ENCODE measurements at places on chromosomes 6 and 20.

GRCh38 chr20:16975682-16976081, 227.5 kb downstream of the OTOR start:
- DNase-seq, result no peak

- no peak for DNase-seq
Measured at GRCh38 chr6:107868867-107869611, 44.9 kb upstream of the SCML4 start.

GRCh38 chr6:67231092-67231491, 1404.0 kb upstream of the ADGRB3 start:
- DNase-seq, result no peak

DNA sequence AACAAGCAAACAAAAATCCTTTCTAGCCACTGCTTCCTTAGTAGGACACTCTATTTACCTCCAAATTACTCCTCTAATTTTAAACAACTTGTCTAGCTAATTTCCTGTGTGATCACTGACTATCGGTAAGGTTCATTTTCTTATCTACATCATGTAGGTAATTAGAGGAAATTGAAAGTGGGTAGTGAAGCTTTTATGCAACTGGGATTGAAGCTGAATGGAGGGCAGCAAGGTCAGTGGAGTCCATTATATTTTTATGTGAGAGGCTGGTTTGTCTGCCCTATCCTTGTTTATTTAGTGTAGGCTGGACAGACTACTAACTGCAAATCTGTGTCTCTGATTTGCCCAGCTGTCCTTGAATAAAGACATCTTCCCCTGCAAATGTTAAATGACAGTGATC, 88.5 kb upstream of the SIM1 start:
- DNase-seq, result no peak

DNA sequence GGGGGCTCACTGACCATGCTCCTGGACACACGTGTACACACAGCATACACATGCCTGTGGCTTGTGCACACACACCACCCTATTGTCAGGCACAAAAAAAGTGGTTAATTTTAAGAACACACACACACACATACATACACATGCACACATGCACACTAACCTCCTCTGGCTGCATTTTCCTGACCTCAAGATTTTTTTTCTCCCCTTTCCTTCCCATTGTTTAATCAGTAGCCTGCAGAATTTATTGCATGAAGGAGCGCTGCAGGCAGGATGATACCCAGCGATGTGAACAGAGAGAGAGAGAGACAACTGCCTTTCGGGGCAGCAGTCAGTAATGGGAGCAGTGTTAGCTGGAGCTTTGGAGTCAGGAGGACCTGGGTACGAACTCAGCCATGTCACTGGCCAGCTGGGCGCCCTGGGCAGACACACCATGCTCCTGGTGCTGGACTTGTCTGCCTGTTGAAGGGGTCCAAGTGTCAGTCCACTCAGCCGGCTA, 990 bp upstream of the TRAF3IP2 start:
- no peak for DNase-seq

DNA sequence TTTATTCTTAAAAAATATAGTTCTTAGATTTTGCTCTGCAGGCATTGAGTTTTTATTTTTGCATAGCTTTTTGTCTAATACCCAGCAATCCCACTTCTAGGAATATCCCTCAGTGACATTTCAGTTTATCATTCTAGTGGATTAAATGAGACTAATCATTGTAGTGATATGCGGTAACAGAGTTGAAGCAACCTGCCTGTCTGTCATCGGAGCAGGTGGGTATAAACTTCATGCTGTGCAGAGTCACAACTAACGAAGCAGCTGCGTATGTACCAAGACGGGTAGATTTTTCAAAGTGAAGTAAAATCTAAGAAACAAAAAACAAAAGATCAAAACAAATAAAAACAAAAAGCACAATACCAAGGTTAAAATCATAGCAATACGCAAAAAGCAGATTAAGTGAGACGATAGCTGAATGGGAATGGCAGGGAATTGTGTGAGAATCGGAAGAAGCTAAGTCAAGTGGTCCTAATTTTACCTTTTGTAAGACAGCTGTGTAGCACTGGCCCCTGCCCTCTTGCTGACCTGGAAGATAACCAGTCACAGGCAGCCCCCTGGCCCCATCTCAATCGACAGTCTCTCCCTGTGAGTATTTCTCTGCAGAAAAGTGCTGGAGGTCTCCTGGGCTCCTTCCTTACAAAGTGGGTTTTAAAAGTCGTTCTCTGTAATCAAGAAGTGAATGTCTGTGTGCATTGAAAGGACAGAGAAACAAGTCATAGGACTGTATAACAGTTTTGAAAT, 169.2 kb downstream of the OR2B2 start:
- DNase-seq, result no peak

DNA sequence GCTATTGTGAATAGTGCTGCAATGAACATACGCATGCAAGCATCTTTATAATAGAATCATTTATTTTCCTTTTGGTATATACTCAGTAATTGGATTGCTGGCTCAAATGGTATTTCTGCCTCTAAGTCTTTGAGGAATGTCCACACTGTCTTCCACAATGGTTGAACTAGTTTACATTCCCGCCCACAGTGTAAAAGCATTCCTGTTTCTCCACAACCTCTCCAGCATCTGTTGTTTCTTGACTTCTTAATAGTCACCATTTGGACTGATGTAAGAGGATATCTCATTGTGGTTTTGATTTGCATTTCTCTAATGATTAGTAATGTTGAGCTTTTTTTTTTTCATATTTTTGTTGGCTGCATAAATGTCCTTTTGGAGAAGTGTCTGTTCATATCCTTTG, 208.7 kb downstream of the PHF3 start:
- DNase-seq, result no peak

- DNase-seq, result no peak
Measured at GRCh38 chr6:42372699-42373098, 79.0 kb downstream of the TRERF1 start.

GRCh38 chr6:151440498-151440897, 11.4 kb downstream of the RMND1 start:
- DNase-seq, result no peak

- no peak for DNase-seq
Measured at GRCh38 chr6:157830354-157831017, 7.4 kb downstream of the SNX9 start.

DNA sequence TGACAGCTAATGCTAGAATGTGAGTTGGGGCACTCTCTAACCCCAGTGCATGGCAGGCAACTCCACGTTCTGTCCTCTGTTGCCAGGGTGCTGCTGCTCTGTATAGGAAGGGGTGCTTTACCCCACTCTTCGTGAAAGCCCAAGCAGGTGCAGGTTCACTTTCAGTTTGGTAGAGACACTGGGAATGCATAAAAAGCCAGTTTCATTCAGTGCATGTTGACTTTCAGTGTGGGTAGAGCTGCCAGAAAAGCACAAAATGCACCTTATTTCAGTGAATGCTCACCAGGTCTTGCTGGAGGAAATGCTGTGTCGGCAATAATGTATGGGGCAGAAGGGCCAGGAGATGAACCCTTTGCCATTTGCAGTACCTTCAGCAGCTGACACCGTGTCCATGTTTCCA, 62.1 kb upstream of the ADGRB3 start:
- DNase-seq, result no peak

- DNase-seq, result no peak
Measured at GRCh38 chr6:21999741-22000140, 297.1 kb downstream of the PRL start.

DNA sequence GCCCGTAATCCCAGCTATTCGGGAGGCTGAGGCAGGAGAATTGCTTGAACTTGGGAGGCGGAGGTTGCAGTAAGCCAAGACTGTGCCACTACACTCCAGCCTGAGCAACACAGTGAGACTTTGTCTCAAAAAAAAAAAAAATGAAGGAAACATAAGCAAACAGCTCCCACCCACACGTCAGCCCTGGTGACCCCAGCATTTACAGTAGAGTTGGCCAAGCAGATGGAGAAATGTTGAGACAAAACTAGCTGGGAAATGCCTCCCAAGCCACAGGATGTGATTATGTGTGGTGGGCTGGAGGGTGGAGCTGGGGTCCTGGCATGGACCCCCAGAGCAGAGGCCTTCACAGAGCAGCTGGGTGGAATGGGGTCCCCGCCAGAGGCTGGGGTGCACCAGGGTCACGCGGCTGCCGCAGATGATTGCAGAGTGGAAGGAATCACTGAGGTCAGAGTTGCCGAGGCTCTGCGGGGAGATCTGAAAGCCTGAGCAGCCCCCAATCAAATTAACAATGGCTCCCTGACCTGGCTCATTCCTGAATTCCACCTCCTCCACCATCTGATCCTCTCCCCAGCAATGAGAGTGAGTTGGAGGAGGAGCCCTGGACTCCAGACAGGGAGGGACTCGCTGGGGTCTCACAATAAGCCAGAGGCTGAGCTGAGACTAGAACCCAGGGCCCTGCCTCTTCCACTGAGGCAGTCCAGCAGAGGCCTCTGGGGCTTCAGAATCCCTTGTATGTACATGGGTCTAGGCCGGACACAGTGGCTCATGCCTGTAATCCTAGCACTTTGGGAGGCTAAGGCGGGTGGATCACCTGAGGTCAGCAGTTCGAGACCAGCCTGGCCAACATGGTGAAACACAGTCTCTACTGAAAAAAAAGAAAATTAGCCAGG, 34.7 kb upstream of the TGM2 start:
- DNase-seq, result no peak

- DNase-seq, result no peak
Measured at GRCh38 chr6:1516742-1517520, 92.8 kb upstream of the FOXC1 start.

DNA sequence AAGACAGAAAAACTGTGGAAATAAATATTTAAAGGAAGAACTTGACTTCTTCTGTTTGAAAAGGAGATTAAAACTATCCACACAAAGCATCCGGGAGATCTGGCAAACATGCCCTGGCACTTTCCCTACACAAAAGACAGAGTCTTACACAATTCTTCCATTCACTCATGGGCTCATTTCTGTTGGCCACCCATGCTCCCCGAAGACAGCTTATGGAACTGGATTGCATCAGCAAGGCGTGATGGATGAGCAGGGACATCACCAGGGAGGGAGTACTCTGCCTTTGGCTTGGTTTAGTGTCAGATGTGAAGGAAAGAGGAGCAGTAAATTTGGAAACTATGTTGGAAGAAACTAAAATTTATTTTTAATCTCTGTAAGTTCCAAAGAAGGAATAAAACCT, 379.3 kb downstream of the CD109 start:
- no peak for DNase-seq

DNA sequence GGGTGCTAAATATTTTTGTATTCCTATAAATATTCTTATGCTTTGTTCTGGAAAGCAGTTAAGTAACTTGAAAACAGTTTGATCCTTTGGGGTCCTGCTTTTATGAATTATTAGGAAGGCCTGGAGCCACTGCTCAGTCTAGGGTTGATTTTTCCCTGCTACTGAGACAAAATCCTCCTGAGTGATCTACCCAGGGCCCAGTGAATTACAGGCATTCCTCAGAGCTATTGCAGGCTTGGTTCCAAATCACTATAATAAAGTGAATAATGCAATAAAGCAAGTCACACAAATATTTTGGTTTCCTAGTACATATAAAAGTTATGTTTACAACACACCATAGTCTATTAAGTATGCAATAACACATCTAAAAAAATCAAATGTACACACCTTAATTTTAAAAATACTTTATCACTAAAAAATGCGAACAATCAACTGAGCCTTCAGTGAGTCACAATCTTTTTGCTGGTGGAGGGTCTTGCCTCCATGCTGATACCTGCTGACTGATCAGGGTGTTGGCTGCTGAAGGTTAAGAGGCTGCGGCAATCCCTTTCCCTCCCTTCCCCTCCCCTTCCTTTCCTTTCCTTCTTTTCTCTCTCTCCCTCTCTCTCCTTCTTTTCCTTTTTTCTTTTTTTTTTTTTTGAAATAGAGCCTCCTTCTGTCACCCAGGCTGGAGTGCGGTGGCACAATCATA, 43.0 kb downstream of the DNAAF9 start:
- DNase-seq, result no peak

- no peak for DNase-seq
Measured at GRCh38 chr6:20200761-20201630, 11.3 kb downstream of the MBOAT1 start.

DNA sequence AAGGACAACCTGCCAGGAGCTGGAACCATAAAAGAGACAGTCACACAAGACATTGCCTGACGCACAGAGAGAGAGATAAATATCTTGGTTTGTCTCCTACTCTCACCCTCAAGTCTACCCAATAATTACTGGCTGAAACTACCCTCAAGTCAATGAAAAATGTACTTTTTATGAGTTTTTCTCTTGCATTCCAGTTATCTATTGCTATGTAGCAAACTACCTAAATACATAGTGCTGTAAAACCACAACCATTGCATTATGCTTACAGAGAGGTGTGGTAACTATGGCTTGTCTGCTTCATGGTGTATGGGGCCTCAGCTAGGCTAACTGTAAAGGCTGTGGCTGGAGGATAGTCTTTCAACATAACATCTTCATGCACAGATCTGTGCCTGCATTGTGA, 247.8 kb downstream of the HAO1 start:
- DNase-seq, result no peak

- no peak for DNase-seq
Measured at GRCh38 chr20:45878076-45878761, 2.8 kb upstream of the ZSWIM1 start.

DNA sequence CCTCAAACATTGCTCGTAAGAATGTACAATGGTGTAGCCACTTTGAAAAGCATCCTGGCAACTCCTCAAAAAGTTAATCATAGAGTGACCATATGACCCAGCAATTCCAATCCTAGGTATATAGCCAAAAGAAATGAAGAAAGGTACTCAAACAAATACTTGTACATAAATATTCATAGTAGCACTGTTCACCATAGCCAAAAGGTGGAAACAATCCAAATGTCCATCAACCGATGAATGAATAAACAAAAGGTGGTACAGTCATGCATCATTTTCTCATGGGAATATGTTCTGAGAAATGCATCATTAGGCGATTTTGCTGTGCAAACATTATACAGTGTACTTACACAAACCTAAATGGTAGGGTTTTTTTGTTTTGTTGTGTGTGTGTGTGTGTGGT, 74.4 kb upstream of the TBC1D7 start:
- DNase-seq, result no peak

DNA sequence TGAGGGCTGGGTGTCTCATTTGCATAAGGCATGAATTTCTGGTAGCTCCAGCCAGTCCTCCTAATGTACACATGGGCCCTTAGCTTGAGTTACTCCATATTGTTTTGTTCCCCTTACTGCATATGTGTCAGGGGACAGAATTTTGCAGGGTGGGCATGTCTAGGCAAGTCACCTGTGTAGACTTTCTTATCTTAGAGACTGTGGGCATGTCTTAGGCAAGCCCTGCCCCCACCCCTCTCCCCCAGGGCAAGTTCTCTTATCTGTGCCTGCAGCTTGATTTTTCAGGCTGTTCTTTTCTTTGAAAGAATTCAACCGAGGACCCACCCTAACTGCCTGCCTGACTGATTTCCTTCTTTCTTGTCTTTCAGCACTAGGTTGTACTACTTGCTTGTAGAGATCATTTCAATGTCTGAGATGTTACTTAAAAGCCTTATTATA, 32.1 kb downstream of the NHLRC1 start:
- DNase-seq, result no peak

GRCh38 chr20:25015986-25016385, 23.4 kb upstream of the APMAP start:
- DNase-seq, result no peak

- no peak for DNase-seq
Measured at GRCh38 chr6:54018722-54019121, 92.5 kb upstream of the MLIP start.

- DNase-seq, result no peak
Measured at GRCh38 chr6:53591873-53592272, 47.0 kb upstream of the GCLC start.
